Upper lobe of left lung (tissue), 6 donors: ENCODE measurements at places on chromosomes 16 and 17.

DNA sequence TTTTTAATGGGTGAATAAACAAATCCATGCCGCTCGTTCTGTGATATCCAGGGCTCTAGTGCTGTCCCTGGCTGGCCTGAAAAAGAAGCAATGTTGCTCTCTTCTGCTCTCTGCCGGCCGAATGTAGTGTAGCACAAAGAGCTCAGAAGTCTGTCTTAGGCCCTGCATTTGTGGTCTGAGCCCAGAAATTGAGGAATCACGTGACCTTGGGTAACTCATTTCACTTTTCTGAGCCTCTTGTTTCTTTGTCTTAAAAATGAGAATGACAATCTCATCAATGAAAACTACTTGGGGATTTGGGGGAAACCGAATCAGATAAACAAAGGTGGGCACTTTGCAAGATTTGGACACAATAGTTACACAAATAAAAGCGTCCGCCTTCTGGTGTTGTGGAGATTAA lies 381.6 kb upstream of the ASIC2 start:
- peak; percentile 47 for DNase-seq

DNA sequence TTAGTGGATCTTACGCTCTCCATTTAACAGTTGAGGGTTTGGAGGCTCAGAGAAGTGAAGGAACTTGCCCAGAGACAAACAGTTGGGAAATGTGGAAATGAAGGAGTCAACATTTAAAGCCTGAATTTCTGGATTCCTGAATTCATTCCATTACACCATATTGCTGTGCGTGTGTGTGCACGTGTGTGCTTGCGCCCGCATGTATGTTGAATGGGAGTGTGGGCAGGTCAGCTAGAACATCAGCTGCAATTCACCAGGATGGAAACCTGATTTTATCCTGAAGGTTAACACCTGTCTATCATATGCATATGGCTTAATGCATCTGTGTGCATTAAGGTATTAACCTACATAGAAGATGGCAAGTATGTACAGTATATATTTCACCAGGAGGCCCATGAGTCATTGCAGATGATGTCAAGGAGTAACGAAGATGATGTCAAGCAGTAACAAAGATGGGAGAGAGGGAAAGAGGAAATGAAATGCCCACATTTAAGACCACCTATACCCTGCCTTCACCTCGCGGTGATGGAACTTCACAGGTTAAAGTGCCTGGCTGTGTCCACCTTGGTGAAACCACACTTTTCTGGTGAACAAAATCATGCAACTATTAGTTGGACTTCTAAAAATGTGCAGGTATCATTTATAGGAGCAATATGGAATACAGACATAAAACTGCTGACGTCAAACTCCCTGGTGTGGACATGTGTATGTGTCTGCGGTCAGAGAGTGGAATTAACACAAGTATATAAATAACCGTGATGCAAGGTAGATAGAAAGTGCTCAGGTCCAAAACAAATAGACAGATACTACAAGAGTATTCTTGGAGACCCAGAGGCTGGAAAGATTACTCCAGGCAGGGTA lies 832 bp upstream of the ADAP2 start:
- no peak for DNase-seq

DNA sequence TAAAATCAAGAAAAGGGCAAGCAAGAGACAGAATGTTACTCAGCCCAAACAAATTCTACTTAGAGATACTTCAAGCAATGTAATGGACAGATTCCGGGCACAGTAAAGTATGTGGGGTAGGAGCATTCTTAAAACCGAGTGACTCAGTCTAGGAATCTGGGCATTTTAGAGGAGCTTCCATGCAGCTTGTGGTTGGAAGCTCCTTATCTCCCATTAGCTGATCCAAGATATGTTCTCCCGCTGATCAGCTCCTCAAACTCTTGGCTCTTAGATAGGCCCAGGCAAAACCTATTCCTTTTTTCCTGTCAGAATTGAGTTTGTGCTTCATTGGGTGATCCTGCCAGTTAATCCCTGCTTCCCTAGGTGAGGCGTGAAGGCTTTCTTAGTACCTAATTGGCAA lies 303.3 kb downstream of the CEP112 start:
- DNase-seq: no peak

DNA sequence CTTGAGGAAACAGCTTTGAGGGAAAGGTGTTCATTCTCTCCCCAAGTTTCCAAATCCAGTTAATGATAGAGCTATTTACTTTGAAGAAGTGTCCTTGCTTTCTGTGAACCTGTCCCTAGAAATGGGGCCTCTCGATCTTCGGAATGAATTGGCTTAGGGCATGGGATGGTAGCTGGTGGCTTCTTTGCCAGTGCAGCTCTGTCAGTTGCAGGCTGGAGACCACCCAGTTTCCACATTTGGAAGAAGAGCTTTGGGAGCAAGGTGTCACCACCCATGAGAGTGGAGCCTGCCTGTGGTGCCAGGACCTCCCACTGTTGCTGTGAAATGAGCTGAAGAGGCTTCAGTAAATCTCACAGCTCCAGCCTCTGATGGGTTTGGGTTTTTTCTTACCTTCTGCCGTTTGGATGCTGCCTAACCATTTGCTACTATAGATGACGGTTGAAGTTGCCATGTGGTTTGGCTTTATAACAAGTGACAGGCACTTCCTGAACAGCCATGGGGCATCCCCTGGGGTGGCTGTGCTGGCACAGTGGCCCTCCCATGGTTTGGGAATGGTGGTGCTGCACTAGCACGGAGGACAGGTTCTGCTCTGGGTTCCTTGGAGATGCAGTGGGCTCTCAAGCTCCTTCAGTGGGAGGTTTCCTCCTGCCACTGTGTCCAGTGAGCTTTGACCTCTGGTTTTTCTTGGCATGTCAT lies 19.5 kb upstream of the SLC5A10 start:
- DNase-seq: no peak

- DNase-seq: no peak
Observed at GRCh38 chr17:48497103-48497502, 33.7 kb downstream of the HOXB1 start.
